Nephron progenitor cell (in vitro differentiated cells): ENCODE measurements at places on chromosomes 16 and 17.

DNA sequence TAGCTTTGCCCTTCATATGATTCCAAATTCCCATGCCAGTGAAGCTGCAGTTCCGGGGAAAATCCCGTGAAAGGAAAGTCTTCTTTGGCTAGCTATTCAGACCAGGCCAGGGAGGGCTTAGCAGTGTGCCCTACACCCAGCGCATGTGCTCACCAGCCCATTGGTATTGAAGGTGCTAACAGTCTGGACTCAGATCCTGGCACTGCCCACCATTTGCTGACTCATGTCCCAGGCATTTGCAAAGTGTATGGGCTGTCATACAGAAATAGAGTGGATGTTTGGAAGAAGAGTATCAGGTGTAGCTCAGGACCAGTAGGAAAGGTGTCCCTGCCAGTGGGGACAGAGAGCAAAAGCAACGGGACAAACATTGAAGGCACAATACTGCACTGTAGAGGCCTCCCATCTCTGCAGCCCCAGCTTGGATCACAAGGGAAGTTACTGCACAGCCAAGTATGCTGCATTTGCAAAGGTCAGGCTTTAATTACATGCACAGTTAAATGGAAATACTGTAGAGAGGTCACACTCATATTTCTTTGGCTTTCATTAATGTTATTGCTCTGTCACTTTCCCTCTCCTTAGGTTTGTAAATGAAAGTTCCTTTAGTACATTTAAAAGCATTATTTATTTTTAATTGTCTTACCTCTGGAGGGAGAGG is 220.0 kb downstream of the IRX3 start:
- DNase-seq: no peak

- no peak for DNase-seq
Observed at GRCh38 chr17:17086585-17086984, 44.3 kb downstream of the MPRIP start.

GRCh38 chr17:78001612-78002011 is 43.1 kb downstream of the TNRC6C start:
- DNase-seq: no peak

- DNase-seq: peak; percentile 61
Observed at GRCh38 chr17:20852239-20852989, 190.4 kb downstream of the USP22 start.

DNA sequence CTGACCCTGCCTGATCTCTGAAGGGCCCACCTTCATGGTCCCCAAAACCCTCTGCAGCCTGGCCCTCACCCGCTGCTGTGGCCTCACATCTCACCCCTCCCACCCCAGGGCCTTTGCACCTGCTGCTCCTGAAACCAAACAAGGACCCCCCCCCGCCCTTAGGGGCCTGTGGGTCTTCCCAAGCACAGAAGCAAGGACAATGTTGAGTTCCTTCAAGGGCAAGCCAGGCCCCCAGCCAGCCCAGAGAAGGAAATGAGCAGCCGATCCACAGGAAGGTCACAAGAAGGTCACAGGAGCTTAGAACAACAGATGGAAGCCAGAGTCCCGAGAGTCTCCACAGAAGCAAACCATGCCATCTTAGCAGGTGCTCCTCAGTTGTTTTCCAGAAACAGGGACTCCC is 493 bp upstream of the PDE6G start:
- no peak for DNase-seq

DNA sequence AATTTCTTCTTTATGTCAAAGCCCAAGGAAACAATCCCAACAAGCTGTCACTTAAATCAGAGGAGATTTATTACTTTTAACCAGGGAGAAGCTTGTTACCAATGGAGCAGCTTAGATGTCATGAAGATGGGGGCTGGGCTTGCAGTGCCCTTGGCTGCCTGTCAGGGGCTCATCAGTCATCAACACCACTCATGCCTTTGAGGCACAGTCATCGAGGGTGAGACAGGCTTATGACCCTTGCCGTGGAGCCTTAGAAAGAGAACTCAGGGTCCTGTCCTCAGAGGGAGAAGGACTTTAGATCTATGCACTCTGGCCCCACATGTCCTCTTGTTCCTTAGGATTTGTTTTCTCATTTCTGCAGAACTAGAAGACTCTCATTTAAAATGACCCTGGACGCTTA is 318.3 kb downstream of the CBLN1 start:
- DNase-seq: no peak

- no peak for DNase-seq
Observed at GRCh38 chr16:64276646-64277045, 845.2 kb downstream of the CDH11 start.

- no peak for DNase-seq
Observed at GRCh38 chr17:1495265-1495989, 2.9 kb upstream of the MYO1C start.

- no peak for DNase-seq
Observed at GRCh38 chr17:80858301-80859001, 133.2 kb upstream of the CHMP6 start.

DNA sequence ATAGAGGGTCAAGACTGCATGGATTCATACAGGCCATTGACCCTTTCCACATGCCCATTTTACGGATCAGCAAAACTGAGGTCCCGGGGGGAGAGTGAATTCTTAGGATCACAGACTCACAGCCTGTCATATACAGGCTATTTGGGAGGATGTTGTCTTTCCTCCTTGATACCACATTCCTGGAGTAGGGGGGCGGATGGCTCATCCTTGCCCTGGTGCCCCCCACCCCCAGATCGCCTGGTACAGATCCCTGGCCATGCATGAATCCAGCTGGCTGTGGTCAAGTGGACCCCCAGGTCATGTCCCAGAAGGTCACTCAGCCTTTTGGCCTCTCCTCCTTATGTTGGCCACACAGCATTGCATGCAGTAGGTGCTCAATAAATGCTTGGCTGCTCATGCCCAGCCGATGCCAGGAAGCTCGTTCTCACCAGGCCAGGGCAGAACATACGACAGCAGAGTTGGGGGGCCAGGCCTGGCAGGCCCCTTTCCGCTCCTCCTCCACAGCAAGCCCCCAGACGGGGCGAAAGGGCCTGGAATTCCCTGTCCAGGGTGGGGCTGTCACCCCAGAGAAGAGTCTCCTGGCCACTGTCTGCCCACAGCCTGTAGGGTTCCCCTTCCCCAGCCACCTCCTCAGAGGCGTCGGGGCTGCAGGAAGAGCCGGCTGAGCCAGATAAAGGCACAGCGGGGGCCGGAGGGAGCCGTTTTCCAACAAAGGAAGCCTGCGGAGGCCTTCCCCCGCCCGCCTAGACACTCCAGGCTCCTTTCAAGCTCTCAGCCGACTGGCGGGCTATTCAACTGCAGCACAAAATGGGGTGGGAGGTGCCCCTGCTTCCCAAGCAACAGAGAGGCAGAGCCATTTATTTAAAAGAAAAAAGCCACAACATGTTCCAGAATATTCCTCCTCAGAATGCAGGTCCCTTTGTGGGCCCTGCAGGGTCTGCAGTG is 215.7 kb upstream of the CIBAR2 start:
- peak; percentile 66 for DNase-seq

- no peak for DNase-seq
Observed at GRCh38 chr16:68286153-68287074, 22.1 kb downstream of the SLC7A6 start.

DNA sequence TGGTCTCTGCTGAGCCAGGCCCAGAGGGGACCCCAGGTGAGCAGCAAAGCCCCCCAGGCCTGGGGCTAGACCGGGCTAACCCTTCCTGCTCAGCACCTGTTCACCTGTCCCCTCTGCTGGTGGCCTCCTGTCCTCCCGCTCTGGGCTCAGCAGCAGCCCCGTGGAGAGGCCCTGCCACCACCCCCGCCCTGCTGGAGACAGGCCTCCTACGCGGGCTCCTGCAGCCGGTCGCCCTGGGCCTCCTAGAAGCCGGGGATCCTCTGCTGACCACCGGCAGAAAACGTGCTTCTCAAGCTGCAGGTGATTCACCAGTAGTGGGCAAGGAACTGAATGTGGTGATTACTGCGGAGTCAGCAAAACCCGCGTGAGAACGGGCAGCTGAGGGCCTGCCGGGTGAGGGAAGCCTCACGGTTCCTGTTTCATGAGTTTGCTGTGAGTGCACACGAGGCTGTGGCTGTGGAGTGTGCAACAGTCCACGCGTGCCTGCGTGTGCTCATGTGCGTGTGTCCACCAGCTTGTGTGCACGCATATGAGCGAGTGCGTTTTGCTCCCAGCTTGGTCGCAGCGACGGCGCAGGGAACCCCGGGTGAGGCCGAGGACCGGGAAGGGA is 792 bp downstream of the SECTM1 start:
- DNase-seq: no peak

DNA sequence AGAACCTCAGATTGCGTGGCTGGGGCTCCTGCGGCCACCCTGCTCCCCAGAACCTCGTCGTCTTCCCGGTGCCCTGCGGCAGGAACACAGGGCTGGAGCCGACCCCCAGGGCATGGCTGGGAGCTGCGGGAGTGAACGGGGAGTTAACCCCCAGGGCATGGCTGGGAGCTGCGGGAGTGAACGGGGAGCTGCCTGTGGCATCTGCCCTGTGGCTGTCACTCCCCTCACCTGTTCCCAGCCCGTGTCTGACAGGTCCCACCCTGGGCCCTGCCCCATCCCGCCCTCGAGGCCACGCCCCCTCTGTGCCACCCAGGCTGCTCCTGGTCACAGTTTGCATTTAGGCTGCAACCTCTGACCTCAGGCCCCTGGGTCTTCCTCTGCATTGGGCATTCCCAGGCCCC is 39.4 kb upstream of the ACSF3 start:
- no peak for DNase-seq

- no peak for DNase-seq
Observed at GRCh38 chr17:77178050-77178449, 37.3 kb downstream of the SEC14L1 start.

GRCh38 chr17:51050291-51051033 is 70.2 kb downstream of the SPAG9 start:
- no peak for DNase-seq
